ENCODE measurements at places on chromosomes 16 and 17.

GRCh38 chr17:50439008-50439407, 13.0 kb downstream of the ACSF2 start:
- no peak for DNase-seq

GRCh38 chr17:56165072-56165641, 11.9 kb downstream of the ANKFN1 start:
- DNase-seq: no peak

GRCh38 chr17:75077072-75077495, 10.7 kb upstream of the SLC16A5 start:
- DNase-seq: no peak

DNA sequence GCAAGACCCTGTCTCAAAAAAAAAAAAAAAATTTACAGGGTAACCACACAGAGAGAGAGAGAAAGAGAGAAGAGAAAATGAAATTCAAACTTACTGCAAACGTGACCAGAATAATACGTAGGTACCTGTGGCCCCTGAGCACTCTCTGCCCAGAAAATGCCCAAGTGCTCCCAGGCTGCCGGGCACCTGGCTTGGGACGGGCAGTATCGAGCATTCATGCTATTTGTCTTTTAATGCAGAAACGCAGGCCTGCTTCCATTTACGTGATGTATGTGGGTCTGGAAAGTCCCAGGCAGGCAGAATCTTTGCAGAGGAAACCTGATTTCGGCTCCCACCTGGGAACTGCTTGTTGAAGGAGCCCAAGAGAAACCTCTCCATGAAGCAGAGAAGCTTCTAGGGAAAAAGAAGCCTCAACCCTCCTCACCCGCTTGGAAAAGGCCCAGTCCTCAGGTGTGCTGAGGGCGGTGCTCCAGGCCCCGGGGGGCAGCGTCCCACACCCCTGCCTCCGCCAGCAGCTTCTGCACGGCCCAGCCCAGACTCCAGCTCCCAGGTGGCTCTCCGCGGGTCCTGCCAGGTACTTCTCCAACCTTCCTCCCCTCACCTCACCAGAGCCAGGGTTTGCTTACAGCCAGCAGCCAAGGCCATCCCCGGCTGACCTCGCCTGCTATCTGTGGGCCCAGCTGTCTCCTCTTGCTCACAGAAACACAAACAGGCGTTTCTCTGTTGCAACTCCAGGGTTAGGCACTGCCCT, 14.0 kb downstream of the RPH3AL start:
- no peak for DNase-seq

GRCh38 chr17:73684183-73684582, 39.9 kb upstream of the SDK2 start:
- no peak for DNase-seq

- DNase-seq: peak; percentile 81
Observed at GRCh38 chr17:49227436-49228261, 2.9 kb downstream of the PHOSPHO1 start.

- DNase-seq: no peak
Observed at GRCh38 chr17:36578671-36579070, 13.0 kb upstream of the DHRS11 start.

- DNase-seq: no peak
Observed at GRCh38 chr16:85550953-85551924, 61.9 kb upstream of the GSE1 start.

GRCh38 chr17:15780188-15780587, 48.1 kb downstream of the TBC1D26 start:
- no peak for DNase-seq

DNA sequence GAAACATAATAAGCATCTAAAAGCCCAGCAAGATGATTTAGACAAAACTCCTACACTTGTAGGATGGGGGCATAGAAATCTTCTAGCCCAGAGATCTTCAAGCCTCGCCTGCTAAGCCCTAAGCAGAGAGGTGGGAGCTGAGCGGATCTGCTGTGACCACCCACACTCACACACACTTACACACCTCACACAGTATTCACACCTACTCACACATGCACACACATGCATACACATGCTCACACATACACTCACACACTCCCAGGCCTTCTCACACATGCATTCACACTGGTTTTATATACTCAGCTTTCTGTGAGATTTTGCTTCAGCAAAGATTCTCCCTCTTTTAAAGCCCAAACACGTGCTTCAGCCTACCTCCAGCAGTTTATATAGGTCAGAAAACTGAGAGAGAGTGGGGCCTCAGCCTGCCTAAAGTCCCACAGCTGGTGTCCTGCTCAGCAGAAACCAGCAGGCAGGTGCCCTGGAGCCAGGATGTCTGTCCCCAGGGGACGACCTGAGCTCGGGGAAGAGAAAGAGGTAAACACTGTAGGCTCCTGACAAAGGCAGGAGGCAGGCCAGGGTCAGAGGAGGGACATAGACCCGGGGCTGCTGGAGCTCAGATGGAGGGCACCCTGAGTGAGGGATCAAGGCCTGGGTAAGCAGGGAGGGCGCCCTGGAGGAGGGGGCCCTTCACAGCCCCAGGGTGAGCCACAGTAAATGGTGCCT, 12.0 kb upstream of the KRT19 start:
- no peak for DNase-seq

- DNase-seq: no peak
Observed at GRCh38 chr16:86893506-86893905, 315.2 kb downstream of the FOXL1 start.

DNA sequence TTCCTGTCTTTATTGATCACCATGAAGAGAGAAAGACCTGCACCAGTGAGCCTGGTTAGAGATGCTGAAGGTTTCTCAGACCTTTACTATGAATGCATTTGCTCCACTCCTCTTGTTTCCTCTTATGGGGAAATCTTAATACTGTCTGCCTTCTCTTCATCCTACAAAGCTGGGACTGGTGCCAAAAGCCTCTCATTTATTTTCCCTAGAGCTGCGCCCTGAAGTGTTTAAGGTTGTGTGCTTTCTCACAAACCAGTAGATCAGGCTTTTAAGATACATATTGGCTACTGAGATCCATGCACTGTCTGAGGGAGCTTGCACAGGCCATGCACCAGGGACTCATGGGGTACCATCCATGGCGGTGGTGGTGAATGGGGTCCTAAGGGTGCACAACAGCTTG, 286.1 kb upstream of the PMFBP1 start:
- DNase-seq: no peak

DNA sequence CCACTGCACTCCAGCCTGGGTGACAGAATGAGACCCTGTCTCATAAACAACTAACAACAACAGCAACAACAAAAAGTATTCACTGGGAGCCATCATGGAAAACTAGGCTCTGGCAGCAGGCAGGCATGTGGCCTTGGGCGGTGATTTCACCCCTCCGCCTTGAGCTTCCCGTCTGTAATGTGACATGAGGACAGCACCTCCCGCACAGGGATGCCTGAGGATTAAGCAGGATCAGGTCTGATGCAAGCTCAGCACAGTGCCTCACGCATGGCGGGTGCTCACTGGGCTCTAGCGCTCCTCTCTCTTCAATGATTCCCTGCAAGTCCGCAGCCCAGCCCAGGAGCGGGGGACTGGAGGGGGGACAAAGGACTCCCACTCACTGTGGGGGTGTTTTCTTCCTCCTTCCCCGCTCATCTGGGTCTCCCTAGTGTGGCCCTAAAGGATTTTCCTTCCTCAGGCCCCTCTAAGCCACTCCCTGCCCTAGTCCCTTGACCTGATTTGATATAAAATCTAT, 2.8 kb downstream of the PLCD3 start:
- DNase-seq: no peak

GRCh38 chr17:15954222-15954621, 9.3 kb downstream of the ADORA2B start:
- DNase-seq: no peak

DNA sequence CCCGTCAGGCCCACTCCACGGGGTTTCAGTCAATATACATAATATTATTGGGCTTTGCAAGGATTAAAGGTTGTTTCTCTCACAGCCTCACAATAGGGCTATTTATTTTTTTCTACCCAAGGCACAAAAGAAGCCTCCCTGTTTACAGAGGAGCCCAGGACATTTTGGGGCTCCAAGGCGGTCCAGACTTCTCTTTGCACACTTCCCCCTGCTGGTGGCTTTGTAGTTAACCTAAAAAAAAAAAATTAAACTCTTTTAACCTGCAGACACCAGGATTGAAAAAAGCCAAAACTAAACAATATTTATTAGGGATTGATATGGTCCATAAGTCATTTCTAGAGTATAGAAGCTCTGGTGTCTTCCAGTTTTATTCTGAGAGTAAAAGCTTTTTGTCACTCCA, 169.7 kb upstream of the ZFHX3 start:
- DNase-seq: no peak

- no peak for DNase-seq
Observed at GRCh38 chr17:68257934-68258333, 10.1 kb downstream of the AMZ2 start.

- peak; percentile 11 for DNase-seq
Observed at GRCh38 chr17:82548681-82549303, 29.3 kb downstream of the FOXK2 start.

- no peak for DNase-seq
Observed at GRCh38 chr17:14815079-14815478, 450.0 kb downstream of the PMP22 start.

- DNase-seq: no peak
Observed at GRCh38 chr17:80468242-80468641, 8.2 kb downstream of the NPTX1 start.

GRCh38 chr16:69822174-69822935, 60.2 kb downstream of the WWP2 start:
- no peak for DNase-seq

- DNase-seq: no peak
Observed at GRCh38 chr16:3087243-3088235, 11.6 kb downstream of the ZSCAN10 start.

Data from CD4-positive, alpha-beta T cell treated with Interleukin-4 for 1 hour (primary cell).